ENCODE measurements at places on chromosomes 12 and 14.

- no peaks in the 10 kb centered on the region for H3K27me3 ChIP-seq
- no peak for DNase-seq
- H3K36me3 ChIP-seq: no peaks in the 10 kb centered on the region
- H3K4me3 ChIP-seq: no peak overlapping the region
Measured at GRCh38 chr14:70448633-70449340, 3.2 kb upstream of the ADAM21 start.

DNA sequence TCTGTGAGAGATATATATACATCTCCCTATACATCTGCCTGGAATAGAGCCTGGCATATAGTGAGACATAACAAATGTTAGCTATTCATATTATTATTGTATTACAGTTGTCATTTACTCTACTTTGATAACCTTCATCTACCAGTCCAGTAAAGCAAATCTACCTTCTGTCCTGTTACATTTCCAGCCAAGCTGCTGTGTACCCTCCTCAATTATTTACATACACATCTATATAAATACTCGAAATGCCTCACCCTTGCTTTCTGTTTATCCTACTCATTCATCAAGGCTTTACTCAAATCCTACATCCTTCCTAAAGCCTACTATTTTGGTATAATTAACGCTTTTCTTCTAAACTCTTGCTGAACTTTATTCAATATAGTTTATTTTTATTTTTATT, 8.7 kb downstream of the ZBTB1 start:
- peaks cover 56% of the 10 kb centered on the region for H3K4me1 ChIP-seq
- H3K27me3 ChIP-seq: no peaks in the 10 kb centered on the region
- no peak overlapping the region for H3K27ac ChIP-seq
- peaks cover 4% of the 10 kb centered on the region for H3K36me3 ChIP-seq
- no peak overlapping the region for H3K4me3 ChIP-seq
- DNase-seq: no peak

GRCh38 chr14:24674204-24674970, 40.4 kb upstream of the GZMB start:
- H3K36me3 ChIP-seq: no peaks in the 10 kb centered on the region
- no peak overlapping the region for H3K27ac ChIP-seq
- H3K4me3 ChIP-seq: no peak overlapping the region
- DNase-seq: peak; percentile 65
- H3K4me1 ChIP-seq: peaks cover 25% of the 10 kb centered on the region

- H3K36me3 ChIP-seq: peaks cover 16% of the 10 kb centered on the region
- H3K27ac ChIP-seq: no peak overlapping the region
- no peaks in the 10 kb centered on the region for H3K27me3 ChIP-seq
- no peaks in the 10 kb centered on the region for H3K4me1 ChIP-seq
- no peak for DNase-seq
- no peak overlapping the region for H3K4me3 ChIP-seq
Measured at GRCh38 chr14:63513756-63514155, 29.4 kb downstream of the PPP2R5E start.

- H3K36me3 ChIP-seq: no peaks in the 10 kb centered on the region
- no peak overlapping the region for H3K4me3 ChIP-seq
- no peak overlapping the region for H3K27ac ChIP-seq
- no peak for DNase-seq
- no peaks in the 10 kb centered on the region for H3K27me3 ChIP-seq
Measured at GRCh38 chr12:117360222-117360550, 1.2 kb downstream of the NOS1 start.

DNA sequence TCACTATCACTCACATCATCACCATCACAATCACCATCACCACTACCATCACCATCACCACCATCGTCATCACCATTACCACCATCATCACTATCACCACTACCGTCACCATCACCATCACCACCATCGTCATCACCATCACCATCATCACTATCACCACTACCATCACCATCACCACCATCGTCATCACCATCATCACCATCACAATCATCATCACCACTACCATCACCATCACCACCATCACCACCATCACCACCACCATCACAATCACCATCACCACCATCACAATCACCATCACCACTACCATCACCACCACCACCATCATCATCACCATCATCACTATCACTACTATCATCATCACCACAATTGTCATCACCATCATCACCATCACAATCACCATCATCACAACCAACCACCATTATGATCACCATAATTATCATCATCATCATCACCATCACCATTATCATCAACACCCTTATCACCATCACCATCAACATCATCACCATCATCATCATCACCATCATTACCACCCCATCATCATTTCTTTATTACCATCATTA, 90.8 kb downstream of the DICER1 start:
- no peak overlapping the region for H3K27ac ChIP-seq
- no peaks in the 10 kb centered on the region for H3K27me3 ChIP-seq
- no peak overlapping the region for H3K4me3 ChIP-seq
- no peak for DNase-seq
- H3K36me3 ChIP-seq: no peaks in the 10 kb centered on the region

GRCh38 chr14:93788543-93789227, 400 bp upstream of the PRIMA1 start:
- H3K4me1 ChIP-seq: no peaks in the 10 kb centered on the region
- H3K27ac ChIP-seq: no peak overlapping the region
- no peak overlapping the region for H3K4me3 ChIP-seq
- no peaks in the 10 kb centered on the region for H3K27me3 ChIP-seq
- no peak for DNase-seq
- no peaks in the 10 kb centered on the region for H3K36me3 ChIP-seq

DNA sequence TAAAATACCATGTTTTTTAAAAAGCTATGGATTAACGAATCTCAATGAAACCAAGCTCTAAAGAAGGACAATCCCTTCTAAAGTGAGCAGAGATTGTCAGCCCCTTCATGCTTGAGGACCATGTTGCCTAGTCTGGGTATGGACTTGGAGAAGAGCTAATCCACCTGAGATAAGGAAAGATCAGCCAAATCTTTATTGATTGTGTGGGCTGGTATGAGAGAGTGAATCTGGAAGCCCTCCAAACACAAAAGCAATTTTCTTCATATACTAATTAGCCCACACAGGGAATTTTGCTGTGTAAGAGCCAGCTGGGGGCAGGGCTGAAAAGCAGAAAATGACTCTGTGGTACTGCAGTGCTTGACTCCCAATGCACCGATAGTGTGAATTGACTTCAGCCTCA, 47.4 kb upstream of the DICER1 start:
- no peak for DNase-seq
- no peak overlapping the region for H3K27ac ChIP-seq

All from Karpas-422 (cell line).